ENCODE measurements at places on chromosomes 2 and 18.

DNA sequence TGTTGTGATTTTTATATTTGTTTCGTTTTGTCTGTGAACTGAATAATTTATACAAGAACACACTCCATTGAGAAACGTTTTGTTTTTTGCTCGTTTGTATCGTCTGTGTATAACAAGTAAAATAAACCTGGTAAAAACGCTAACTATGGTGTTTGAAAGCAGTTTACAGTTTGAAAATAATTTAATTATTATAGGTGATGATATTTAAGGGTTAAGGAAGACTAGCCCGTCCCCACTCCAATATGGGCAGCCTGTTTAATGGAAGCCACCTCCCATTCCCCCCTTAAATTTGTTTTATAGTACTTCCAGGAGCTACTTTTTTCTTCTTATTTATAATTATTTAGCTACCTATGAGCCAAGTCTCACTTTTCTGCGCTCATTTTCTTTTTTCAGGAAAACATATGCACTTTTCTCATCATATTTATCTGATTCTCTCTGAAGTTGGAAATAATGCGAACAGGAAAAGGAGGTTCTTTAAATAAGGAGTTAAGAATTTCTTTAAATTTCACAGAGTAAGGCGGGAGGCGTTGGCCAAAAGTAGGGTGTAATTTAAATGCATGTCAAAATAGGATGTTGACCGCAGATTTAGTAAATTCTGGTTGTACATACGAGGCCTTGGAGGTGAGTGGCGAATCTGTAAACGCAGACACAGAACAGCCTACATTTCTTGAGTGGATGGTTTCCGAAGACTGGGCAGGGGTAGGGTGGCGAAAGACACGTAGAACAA lies 9.8 kb downstream of the TBR1 start:
- DNase-seq = no peak

GRCh38 chr2:64754570-64754969 lies 100.9 kb upstream of the SERTAD2 start:
- DNase-seq = no peak

GRCh38 chr2:176507786-176508185 lies 238.5 kb downstream of the MTX2 start:
- DNase-seq = no peak

- DNase-seq = no peak
Observed at GRCh38 chr2:47093626-47094025, 61.5 kb downstream of the STPG4 start.

DNA sequence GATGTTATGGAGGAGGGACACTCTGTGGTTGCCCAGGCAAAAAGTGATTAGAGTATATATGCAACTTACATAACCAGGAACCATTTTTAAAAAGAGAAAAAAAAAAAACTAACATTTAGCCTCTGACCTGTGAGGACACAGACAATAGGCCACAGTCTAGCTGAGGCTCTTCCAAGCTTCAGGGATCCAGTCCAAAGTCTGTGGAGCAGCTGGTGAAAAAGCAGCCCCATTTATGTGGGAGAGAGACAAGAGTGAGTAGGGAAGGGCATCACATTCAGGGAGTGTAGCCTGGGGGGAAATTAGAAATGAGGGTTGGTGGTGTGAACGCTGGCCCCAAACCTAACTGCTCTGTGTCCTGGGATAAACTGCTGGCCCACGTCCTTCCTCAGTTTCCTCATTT lies 122.8 kb downstream of the MYO5B start:
- no peak for DNase-seq

DNA sequence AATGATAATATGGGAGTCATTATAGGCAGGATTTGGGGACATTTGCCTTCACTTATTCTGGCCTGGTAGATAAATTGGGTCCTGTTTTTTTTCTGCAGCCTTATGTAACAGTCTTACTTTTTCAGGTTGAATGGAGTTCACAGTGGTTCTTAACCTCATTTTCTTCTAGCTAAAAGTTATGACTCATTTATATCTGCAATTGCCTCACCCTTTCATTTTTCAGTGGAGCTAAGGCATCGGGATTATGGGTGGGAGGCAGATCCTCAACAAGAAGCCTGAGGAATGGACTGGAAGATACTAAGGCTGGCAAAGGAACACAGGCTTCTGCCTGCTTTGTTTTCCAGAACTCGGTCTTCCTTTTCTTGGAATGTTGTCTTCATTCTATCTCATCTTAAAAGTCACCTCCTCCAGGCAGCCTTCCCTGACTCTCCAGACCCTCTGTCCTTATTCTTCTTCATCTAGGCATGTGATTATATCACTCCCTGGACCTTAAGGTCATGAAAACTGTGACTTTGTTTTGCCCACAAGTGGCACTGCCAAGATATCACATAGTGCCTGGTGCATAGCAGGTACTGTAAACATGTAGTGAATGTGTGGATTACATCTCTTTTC lies 41.0 kb upstream of the ACSL3 start:
- DNase-seq = peak; percentile 23

DNA sequence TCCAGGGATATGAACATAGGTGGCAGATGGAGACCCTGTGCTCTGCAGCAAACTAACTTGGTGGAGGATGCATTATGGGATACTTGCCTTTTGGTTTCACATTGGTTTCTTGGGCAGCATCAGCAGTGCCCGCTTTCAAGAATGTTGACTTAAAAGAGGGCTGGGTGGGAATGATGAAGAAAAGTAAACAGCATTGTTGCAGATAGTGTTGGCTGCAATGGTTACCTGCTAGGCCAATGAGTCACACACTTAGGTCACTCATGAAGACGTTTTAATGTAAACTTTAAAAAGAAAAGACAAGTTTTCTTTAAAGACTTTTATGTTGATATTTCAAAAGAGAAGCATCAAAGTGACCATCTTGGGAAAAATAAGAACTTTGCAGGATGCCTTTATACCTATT lies 26.1 kb upstream of the FAM237A start:
- DNase-seq = no peak

DNA sequence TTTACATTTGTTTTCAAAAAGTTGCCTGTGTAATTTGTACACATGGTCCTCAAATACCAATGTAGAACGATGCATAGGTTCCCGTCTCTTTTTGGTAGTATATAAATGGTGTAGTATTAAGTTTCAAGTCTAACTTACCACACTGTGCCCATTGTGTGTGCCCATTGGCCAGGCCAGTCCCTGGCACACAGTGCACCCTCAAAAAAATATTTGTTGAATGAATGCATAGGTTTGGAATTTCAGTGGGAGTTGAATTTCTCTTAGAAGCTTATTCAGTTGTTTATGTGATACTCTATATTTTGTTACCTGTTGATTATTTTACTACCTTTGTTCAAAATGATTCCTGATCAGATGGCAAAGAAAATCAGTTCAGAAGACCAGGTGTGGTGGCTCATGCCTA lies 30.1 kb downstream of the IDH1 start:
- DNase-seq = no peak

DNA sequence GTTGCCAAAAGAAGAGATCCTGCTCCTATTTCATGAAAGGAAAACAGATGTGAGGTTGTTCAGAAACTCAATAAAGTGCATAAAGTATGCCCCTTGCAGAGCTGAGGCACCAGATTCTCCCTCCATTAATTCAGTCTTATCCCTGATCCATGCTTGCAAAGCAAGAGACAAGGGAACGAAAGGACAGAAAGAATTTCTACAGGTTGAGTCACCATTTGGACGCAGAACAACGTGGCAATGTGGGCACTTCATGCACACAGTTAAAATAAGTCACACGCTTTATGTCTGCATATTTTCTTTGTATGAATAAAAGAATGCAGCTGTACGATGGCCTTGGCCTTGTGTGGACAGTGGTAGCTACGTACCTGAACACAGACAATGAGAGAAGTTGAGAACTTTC lies 321.7 kb upstream of the REV1 start:
- DNase-seq = no peak

- DNase-seq = no peak
Observed at GRCh38 chr2:166127217-166128155, at the start of gene SCN1A. TSS of gene SCN1A (minus strand) at chr2:166128020. CDS start at chr2:166073621, 54,399 bp downstream.

- no peak for DNase-seq
Observed at GRCh38 chr18:45976974-45977373, 9.8 kb upstream of the EPG5 start.

GRCh38 chr2:129331638-129332037 lies 647.8 kb upstream of the RAB6C start:
- no peak for DNase-seq

- DNase-seq = no peak
Observed at GRCh38 chr2:150716186-150716585, 228.7 kb upstream of the RND3 start.

DNA sequence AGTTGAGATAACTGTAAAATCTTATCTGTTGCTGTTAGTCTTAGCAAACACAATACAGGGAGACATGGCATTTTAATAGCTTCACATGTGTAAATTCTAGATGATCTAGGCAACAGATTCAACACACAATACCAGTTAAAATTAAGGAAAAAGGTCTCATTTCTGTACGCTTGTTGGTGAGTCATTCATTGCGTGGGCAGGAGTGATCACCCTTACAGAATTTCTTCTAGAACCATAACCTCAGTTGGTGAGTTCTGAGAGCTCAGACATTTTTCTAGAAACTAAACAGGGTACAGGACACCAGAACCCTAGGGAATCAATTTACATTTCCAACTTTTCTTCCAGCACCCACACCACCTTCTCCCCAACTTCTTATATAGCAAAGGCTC lies 81.9 kb downstream of the SLC8A1 start:
- DNase-seq = no peak

Data from HL-60 (cell line).